ENCODE measurements at places on chromosomes 13 and 19.

GRCh38 chr19:28882818-28883217, 330.1 kb downstream of the UQCRFS1 start:
- no peak for DNase-seq

DNA sequence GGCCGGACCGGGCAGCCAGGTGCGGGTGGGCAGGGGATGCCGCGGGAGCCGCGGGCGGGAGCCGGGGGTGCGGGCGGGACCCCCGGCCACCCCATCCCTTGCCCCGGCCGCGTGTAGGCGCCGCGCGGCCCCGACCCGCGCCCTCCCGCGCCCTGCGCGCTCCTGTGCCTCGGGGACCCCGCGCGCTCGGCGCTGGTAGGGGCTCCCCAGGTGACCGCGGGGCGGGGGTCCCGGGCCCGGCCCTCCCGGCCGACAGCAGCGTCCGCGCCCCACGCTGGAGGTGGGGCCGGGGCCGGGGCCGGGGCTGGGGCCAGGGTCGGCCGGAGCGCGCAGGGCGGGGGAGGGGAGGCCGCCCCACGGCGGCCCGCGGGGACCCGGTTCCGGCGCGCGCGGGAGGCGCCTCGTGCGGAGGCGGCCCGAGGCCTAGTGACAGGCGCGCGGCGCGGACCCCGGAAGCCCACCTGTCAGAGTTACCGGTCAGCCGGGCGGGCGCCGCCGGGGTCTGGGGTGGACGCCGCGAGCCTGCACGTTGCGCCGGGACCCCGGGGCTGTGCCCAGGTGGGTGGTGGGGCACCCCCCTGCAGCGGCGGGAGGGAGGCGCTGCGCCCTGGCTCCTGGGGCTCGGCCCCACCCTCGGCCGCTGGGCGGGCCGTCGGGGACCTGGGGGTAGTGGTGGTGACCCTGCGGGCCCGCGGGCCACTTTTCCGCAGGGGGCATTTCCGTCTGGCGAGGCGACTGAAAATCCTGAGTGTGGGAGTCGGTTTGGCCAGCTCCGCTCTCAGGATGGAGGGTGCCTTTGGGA, 518 bp downstream of the TFDP1 start:
- DNase-seq, result no peak

GRCh38 chr13:89832827-89833226, 1514.7 kb upstream of the MIR17HG start:
- no peak for DNase-seq

DNA sequence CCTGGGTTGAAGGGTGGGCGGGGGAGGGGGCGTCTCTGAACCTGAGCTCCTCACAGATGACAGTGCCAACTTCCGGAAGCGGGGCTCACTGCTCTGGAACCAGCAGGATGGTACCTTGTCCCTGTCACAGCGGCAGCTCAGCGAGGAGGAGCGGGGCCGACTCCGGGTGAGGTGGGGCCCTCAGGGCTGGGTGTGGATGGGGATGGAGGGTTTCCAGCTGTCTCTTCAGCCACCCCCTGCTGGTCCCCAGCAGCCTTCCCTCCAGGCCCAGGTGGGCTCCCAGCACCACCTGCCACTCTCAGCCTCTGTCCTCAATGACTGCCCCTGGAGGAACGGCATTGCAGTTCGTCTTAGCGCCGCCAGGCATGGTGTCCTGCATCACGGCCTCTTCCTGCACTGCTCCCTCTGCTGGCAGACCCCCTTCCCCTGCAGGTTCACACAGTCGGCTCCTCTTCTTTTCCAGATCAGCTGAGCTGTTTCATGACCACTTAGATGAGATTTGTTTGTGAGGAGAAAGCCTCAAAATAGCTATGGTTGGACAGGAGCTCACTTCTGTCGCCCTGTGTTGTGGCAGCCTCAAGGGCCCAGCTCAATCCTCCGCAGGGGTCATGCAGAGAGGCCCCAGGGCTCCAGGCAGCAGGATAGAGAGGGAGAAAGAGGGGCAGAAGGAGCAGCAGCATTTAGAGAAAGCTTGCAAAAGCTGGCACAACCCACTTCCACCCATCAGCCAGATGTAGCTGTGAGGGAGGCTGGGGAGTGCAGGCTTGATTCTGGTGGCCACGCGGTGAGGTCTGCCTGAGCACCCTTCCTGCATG, 2.5 kb upstream of the GARIN5A start:
- no peak for DNase-seq

DNA sequence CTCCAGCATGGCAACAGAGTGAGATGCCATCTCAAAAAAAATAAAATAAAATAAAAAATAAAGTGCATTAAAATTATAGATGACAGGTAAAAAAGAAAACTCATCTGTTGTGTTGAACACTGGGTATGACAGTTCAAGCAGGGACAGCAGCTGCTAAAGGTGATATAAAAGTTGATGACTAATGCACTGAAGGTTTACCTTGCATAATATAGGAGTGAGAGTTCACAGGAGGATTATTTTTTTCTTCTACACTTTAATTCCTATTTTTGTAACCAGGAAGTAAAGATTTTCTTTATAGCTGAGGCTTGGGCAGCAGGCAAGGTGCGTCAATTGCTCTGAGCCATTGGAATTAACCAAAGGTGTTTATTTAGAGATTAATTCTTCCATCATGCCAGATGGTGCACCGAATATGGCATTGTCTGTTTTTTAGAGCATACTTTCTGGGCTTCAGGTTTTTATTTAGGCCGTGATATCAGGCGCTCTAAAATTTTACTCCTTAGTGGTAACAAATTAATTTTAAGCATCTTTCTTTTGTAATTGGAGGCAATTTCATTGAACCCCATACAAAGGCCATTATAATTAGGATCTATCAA, 337.0 kb upstream of the SLC10A2 start:
- DNase-seq, result no peak

DNA sequence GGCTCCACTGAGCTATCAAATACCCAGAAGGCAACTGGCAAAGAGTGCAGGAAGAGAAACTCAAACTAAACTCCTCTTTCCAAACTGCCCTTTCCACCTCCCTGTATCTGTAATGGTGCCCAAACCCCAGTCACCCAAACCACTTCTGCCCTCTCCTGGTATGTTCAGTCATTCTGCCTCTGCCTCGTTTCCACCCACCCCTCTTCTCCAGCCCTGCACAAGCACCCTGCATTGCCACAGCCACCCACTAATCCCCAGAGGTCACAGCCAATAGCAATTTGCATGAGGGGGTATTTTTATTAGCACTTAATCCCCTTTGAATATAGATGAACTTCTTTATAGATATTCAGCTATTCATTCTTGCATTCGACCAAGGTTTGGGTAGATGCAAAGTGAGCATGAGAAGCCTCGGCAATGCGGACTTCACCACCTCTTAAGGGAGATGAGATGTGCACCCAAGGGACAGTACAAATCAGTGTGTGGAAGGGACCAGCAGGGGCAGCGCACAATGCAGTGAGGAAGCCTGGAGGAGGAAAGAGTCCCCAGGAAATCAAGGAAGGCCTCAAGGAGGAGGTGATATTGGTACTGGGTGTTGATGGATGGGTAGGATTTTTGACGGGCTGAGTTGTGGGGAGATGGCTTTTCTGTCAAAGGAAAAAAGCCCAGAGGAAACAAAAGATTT, 12.4 kb downstream of the TMEM272 start:
- DNase-seq, result peak; percentile 35

Data from activated CD4-positive, alpha-beta T cell treated with anti-CD3 and anti-CD28 coated beads for 24 hours (primary cell).